ENCODE measurements at places on chromosomes 5 and 9.

- DNase-seq = no peak
These were observed 38.2 kb downstream of the SLC9A3 start for GRCh38 chr5:485946-486491.

GRCh38 chr5:180803181-180804128 lies 849 bp upstream of the MGAT1 start:
- peak; percentile 81 for DNase-seq

DNA sequence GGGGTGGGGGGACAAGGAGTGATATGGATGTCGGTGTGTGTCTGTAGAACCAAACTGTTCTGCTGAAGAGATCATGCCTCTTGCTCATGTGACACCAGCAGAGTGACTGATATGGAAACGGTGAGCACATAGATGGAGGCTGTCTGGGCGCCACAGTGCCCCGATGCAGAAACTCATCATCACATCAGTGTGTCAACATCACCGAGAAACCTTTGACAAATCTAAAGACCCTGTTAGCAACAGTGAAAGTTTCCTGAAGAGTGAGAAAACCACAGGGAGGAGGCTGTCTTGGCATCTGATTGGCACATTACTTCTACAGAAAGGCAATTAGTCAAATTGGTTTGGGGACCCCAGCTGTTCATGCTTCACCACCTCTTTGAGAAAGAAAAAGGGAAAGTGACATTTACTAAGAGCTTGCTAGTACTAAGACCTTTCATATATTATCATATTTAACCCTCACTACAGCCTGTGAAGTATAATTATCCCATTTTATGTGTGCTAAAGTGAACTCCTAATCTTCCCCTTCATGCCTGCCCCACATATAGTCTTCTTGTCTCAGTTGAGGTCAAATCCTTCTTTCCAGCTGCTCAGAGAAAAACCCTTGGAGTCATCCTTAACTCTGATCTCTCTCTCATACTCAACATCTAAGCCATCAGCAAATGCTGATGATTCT lies 25.6 kb downstream of the CSF2 start:
- DNase-seq = no peak

- DNase-seq = no peak
These were observed 161.3 kb downstream of the SNCAIP start for GRCh38 chr5:122473138-122473843.

GRCh38 chr5:173859408-173860159 lies 28.6 kb upstream of the CPEB4 start:
- DNase-seq = no peak

DNA sequence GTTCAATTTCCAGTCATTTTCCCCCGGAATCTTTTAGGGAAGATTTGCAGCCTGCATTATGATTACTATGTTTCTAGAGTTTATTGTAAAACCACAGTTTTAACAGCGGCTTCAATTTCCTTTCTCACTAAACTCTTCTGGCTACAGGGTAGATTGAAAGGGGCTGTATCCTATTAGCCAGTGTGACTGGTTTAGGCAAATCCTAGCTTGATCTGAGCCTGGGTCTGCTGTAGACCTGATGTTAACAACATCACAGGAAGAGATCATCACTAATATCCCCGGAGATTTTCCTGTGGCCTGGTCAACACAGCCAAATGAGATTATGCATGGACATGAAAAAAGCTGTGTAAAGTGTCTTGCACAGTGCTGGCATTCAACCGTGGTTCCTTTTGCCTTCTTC lies 33.4 kb downstream of the STOM start:
- no peak for DNase-seq

DNA sequence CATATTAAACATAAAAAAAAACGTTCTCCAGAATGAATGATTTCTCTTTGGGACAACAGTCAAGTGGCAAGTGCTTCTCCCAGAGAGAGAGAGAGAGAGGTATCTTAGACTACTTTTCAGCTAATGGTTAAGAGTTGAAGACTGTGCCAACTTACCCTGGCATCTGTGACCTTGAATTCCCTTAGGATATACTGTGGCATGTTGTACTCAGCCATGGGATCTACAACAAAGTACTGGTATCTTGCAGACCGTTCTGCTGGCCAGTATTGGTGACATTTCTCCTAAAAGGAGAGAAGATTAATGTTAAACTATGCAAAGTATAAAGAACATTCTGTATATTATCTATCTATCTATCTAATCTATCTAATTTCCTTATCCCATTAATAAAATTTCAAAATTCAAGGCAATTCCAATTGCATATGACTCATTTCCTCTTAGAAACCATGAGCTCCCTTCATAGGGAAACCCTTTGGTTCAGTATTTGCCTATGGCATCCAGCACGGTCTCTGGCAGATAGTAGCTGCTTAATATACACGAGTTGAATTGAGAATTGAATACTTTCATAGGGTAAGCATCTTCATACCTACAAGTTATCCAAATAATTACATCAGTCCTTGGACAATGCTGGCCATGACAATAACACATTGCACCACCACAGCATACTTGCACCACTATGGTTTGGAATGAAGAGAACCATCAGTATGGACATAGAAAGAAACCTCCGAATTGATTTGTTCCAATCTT lies 539.4 kb upstream of the DMAC1 start:
- no peak for DNase-seq

- DNase-seq = no peak
These were observed 122.3 kb upstream of the RAI14 start for GRCh38 chr5:34533582-34534522.

DNA sequence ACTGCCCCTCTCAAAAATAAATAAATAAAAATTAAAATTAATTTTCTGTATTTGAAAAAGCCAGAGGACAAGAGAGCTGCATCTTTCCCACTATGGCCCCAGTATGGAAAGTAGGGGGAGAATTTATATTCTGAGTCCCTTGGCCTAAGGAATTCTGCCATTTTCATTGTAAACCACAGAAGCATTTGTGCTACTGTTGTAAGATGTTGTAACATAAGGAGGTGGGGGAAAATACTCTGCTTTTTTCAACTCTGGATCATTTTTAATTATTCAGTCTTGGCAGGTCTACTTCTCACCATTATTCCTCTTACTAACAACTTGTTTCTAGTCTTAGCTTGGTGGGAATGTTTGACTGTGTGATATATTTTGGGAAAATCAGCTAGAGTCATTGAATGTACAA lies 52.3 kb upstream of the APC start:
- DNase-seq = no peak

DNA sequence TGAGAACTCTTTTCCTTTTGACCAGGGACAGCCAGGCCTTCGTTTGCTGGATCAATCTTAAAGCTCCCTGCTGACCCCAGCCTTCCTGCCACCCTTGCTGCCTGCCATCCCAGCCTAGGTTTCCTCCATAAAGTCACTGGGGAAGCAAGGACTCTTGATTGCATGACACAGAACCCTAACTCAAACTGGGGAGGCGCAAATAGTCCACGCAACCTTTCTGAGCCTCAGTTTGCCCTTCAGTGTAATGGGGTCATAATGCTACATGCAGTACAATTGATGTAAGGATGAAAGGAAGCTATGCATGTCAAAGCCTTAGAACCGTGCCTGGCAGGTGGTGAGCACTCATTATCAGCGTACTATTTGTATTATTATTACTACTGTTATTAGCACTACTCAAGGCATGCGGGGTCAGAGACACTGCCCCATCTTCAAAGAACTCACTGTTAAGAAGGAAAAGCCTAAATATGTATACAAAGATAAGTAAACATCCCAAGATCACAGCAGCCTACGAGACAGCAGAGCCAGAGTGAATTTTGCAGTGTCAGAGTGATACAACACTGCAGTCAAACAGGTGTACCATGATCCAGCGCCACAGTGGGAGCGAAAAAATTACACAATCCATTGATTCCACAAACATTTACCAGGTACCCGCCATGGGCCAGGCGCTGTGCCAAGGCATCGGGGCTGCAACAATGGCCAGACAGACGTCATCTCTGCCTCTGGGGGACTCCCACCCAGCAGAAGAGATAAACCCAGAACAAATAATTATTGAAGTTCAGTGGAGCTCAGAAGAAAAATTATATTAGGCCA lies 16.9 kb upstream of the CPLX2 start:
- DNase-seq = no peak

GRCh38 chr5:6544561-6544935 lies 88.3 kb downstream of the NSUN2 start:
- DNase-seq = peak; percentile 17

DNA sequence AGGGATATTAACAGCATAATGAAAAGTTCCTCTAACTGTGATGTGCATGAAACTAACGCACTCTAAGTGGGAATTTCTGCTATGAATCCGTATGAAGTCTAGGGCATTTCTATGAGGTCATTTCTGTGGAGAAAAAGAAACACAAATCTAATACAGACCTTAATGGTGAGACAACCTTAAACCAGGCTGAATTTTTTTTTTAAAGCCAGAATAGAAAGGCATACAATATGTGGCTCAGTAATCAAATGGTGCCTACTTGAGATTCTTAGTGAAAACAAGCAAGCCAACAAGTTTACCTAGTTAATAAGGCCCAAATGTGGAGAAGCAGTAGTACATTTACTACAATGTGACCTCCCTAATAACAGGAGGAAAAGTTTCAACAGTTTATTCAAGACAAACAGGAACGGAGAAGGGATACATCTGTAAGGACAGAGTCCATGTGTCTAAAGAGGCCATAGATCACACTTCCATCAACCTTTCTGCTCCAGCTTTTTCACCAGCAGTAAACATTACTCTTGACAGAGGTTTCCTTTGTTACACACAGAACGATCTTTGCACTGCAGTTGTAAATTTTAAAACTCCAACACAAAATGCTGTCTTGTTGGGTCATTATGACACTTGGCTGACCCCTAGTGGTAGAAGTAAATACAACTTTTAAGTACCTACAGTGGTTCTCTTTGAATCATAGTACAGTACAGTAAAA lies 26.2 kb downstream of the CARNMT1 start:
- no peak for DNase-seq

GRCh38 chr9:132401824-132402223 lies 4.8 kb downstream of the TTF1 start:
- no peak for DNase-seq

DNA sequence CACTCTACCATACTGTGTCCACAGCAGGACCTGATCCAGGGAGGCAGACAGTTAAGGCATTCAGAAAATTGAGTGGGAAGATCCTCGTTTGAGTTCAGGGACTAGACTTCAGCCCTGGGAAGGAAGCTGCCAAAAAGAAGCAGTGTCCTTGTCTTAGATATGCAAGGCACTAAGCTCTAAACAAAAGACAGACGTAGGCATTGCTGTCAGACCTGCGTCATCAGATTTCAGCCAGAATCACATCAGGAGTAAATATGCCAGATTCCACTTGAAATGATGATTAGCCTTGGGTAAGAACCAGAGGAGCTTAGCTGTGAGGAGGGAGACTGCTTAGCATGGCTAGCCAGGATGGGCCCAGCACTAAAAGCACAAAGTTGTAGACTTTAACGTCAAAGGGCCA lies 56.7 kb downstream of the MAMDC2 start:
- no peak for DNase-seq

DNA sequence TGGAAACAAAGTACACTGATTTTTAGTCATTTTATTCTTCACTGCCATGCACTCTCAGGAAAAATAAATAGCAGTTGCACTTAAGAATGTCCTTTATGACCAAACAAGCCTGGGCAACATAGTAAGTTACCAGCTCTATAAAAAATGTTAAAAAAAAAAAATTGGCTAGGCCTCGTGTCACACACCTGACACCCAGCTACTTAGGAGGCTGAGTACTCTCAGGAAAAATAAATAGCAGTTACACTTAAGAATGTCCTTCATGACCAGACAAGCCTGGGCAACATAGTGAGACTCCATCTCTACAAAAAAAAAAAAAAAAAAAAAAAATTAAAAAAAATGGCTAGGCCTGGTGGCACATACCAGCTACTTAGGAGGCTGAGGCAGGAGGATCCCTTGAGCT lies 304.6 kb downstream of the SLCO4C1 start:
- DNase-seq = no peak

- DNase-seq = no peak
These were observed 41.2 kb upstream of the INSYN2B start for GRCh38 chr5:170021506-170021905.

GRCh38 chr9:69089082-69089481 lies 53.5 kb downstream of the FXN start:
- DNase-seq = no peak

DNA sequence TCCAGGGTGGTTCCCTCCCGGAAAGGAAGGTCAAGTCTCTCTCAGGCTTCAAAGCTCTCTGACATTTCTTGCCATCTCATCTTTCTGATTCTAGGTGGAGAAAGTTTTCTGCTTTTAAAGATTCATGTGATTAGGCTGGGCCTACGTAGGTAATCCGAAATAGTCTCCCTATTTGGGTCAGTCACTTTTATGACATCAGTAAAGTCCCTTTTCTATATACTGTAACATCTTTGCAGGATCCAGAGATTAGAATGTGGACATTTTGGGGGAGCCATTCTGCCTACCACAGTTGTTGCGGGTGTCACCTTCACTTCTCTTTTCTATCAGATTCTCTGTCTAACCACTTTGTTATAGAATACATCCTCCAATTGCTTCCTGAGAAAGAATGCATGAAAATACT lies 1.9 kb upstream of the RNF180 start:
- DNase-seq = no peak

- DNase-seq = no peak
These were observed 1.2 kb downstream of the FXN start for GRCh38 chr9:69036799-69037198.

DNA sequence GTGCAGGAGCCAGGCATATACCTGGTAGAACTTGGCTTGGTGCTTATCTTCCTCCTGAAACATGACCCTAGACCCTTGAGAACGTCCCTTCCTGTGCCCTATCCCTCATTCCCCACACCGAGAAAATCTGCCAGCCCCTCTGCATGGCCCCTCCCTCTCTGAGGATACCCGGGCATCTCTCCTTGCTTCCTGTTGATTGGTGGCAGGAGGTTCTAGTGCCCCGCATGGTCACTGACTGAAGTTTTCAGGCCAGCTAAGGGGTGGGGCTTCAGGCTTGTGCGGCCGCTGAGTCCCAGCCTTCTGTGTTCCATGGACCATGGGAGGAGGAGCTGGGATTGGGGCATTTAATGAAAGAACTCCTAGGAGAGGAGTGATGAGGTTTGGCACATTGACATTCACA lies 22.8 kb downstream of the IGIP start:
- DNase-seq = no peak

GRCh38 chr5:96584712-96585111 lies 77.5 kb upstream of the CAST start:
- DNase-seq = no peak

GRCh38 chr5:146645342-146645741 lies 129.4 kb upstream of the GPR151 start:
- DNase-seq = no peak

GRCh38 chr5:148687427-148687826 lies 33.1 kb upstream of the HTR4 start:
- DNase-seq = peak; percentile 49

Data from ecto neural progenitor cell (in vitro differentiated cells).